MV-4-11 (cell line): ENCODE measurements at places on chromosomes 13 and 19.

DNA sequence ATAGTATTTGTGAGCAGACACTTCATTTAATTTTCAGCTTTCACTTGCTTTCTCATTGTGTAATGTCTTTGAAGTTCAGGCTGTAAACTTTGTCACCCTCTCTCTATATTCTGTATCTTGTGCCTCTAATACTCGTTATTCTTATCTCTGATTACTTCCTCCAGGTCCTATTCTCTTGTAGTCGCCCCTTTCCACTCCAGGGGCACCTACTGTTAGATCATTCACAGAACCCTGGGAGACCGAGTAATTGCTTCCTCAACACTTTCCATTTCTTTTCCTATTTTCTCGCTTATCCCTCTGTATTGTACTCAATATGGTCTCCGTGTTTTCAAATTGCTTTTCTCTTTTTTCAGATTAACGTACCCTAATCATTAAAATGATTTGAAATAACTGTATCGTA is 93.9 kb upstream of the TDRD3 start:
- DNase-seq: no peak

GRCh38 chr13:106723036-106723435 is 155.1 kb upstream of the ARGLU1 start:
- DNase-seq: no peak

GRCh38 chr13:29605860-29606526 is 10.5 kb upstream of the SLC7A1 start:
- no peak for DNase-seq

DNA sequence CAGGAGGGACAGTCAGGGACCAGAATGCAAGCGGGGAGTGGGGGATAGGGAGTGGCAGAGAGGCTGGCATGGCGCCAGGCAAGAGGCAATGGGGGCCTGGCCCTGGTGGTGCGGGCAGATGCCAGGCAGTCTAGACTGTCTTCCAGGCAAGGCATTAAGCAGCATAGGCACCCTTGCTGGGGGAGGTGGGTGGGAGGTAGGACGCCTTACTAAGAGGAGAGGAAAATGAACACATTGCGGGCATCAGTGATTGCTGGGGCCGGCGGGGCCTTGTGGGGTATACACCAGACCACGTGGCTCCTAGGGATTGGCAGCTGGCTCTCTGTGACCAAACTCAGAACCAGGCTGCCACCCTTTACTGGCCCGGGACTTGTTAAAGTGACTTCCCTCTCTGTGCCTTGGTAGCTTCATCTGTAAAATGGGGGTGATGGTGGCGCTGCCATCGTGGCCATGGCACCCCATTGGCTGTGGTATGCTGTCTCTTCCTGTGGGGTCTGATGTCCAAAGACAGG is 46.0 kb downstream of the DNM2 start:
- no peak for DNase-seq

GRCh38 chr19:50320051-50320450 is 9.1 kb downstream of the KCNC3 start:
- no peak for DNase-seq

DNA sequence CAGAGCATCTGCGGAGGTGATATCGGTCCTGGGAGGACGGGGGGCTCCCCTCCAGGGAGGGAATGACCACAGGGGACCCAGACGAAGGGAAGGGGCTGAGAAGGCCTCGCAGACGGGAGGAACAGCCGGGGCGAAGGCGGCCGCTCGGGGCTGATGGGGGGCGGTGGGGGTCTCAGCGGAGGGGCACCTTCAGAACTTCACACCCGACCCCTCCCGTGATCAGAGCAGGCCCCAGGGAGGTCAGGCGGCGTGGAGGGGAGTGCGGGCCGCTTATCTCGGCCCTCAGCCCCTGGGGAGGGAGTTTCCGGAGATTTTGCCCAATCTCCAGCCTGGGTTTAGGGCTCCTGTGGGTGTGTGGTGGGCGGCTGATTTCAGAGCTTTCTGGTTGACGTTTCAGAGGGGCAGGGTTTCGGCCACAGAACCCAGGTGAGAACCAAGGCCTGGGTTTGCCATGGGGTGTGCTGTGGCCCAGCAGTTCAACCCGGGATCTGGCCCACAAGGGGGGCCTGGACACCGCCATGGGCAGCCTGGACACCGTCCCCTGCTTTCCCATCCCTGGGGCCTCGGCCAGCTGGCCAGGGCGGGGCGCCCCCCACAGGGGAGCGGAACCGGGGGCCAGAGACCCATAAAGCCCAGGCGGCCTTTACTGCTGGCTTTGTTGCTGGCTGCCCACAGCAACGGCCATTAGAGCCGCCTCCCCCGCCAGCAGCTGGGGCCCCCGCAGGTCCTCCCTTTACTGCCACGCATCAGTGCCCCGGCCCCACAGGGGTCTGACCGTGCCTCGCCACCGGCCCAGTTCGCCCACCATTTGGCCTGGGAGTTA is 29.0 kb downstream of the ARID3A start:
- DNase-seq: no peak

DNA sequence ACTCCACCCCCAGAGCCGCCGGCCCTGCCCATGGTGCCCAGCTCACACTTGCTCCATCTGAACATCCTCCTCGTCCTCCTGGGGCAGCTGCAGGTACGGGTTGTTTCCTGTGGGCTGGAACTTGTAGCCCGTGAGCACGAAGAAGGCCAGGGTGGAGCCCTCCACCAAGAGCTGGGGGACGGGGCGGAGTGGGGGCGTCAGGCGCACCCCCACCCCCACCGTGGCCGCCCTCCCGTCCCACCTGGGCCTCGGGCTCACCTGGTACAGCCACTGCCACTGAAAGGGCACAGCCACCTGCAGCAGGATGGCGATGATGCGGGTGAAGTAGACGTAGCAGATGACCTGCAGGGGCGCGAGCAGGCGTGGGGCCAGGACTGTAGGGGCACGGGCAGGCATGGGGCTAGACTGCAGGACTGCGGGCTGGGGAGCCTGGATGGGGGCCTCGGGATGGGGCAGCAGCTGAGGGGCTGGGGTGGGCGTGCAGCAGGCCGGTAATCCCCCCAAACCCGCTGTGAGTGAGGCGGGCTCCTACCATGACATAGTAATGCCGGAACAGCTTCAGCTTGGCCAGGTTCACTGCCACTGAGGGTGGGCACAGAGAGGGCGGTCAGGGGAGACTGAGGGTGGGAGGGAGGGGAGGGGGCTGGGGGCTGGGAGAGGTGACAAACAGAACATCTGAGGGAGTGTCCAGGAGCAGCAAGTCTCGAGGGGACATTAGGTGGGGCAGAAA is 6.3 kb downstream of the GPR108 start:
- DNase-seq: no peak

GRCh38 chr13:33172911-33173310 is 112.6 kb downstream of the STARD13 start:
- DNase-seq: no peak

GRCh38 chr13:111640006-111640405 is 319.6 kb downstream of the TEX29 start:
- no peak for DNase-seq

- no peak for DNase-seq
Observed at GRCh38 chr13:91355826-91356710, 8.6 kb downstream of the MIR17HG start.

DNA sequence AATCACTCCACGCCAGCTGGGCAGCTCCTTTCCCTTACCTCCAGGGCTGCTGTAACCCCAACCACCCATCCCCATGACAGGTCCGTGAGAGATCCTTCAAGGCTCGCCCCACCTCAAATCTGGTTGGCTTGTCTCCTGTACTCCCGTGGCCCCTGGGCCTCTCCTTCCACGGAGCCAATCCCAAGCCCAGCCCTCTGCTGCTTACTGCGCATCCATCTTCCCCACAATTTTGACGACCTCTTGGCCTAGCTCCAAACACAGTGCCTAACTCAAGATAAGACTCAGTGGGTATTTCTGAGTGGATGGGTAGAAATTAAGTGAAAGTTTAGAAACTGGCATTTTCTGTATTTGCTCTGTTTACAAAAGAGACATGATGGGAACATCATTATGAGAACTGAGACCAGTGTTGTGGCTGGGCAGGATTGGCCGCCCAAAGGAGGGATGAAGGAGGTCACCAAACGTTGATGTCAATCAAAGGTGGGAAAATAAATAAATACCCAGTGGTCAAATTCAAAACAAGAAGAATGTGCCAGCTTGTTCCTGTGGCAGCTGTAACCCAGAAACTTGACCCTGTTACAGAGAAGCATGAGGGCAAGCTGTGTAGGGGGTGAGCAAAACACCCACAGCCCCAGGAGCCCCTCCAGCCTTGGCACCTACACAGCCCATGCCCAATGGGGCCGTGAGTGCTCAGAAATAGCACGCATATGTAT is 162.2 kb downstream of the ABCC4 start:
- DNase-seq: no peak

GRCh38 chr19:6362351-6362801 is 1.0 kb downstream of the CLPP start:
- DNase-seq: no peak

GRCh38 chr13:24045597-24045996 is 114.9 kb upstream of the SPATA13 start:
- DNase-seq: no peak

DNA sequence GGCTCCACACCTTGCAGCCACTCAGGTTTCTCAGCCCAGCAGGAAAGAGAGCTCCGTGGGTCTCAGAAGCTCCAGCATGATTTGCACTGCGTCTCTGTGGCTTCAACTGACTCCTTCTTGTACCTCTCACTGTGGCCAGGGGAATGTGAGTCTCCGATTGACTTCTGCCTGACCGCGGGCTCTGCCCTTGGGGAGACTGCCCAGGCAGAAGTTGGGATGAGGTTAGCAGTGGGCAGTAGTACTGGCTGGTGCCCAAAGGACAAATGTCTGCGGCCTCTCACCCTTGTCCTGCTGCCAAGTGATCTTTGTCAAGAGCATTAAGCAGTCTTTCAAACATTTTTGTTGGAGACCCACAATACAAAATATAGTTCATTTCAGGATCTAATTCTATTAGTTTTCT is 34.4 kb upstream of the FXYD3 start:
- no peak for DNase-seq

DNA sequence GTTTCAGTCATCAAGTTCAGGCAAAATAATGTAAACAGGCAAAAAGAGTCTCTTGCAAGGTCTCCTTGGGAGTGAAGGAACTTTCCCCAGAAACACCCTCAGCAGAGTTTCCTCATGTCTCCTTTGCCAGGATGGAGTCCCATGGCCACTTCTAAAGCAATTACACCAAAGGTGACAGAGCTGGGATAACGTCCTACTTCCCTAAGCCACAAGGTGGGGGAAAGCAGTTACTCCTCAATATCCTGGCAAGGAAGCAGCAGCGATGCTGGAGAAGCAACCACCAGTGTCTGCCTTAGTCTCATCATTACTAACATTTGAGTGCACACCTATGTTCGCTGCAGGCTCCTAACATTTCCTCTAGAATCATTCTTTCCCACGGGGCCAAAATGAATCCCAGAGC is 88.6 kb downstream of the UBL3 start:
- no peak for DNase-seq
